ENCODE measurements at places on chromosomes 5 and 9.

DNA sequence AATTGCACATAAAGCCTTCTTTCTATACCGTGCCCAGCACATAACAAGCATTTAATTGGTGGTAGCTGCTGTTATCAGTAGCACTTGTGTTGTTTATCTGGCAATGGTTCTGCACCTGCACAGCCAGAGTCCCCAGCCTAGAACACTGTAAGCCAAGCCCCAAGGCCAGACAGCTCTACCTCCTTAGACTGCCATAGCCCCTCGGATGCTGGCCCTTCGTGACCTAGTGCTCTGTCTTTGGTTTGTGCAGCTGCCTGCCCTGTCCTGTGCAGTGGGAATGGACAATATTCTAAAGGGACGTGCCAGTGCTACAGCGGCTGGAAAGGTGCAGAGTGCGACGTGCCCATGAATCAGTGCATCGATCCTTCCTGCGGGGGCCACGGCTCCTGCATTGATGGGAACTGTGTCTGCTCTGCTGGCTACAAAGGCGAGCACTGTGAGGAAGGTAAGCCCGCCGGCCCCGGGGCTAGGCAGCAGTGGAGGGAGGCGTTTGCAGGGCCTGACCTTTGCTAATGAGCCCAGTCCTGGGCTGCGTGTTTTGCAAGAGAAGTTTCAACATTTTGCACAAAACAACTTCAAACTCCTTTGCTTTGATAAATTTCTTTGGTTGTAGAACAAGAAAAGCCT, 173.3 kb upstream of the WWC1 start:
- no peak for DNase-seq

DNA sequence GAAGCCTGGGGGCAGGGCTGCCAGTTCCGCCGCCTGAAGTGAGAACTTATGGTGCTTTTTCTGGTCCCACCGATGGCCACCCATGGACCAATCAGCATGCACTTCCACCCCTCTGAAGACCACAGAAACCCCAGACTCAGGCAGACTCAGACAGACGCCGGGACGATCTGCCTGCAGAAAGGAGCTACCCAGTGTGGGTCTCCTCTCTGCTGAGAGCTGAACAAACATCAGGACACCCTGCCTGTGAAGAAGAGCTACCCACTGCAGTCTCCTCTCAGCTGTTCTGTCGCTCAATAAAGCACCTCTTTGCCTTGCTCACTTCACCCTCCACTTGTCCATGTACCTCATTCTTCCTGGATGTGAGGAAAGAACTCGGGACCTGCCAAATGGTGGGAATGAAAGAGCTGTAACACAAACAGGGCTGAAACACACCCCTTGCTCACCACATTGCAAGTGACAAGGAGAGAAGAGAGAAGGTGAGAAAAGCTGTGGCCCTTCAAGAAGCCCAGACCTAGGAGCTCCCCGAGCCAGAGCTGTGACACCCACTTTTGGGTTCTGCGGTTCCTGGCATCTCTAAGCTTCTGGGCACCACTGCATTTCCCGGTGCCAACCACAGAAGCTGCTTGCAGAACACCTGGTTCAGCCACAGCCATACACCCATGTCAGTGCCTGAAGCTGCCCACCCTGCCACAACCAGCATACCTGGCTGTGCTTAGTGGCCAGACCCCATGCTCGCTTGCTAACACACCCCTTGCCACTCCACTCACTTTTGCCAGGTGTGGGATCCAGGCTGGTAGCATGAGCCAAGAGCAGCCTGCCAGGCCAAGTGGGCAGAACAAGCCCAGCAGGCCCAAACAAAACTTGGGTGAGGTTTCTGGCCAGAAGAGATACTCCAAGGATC, 114.3 kb upstream of the TSLP start:
- no peak for DNase-seq

DNA sequence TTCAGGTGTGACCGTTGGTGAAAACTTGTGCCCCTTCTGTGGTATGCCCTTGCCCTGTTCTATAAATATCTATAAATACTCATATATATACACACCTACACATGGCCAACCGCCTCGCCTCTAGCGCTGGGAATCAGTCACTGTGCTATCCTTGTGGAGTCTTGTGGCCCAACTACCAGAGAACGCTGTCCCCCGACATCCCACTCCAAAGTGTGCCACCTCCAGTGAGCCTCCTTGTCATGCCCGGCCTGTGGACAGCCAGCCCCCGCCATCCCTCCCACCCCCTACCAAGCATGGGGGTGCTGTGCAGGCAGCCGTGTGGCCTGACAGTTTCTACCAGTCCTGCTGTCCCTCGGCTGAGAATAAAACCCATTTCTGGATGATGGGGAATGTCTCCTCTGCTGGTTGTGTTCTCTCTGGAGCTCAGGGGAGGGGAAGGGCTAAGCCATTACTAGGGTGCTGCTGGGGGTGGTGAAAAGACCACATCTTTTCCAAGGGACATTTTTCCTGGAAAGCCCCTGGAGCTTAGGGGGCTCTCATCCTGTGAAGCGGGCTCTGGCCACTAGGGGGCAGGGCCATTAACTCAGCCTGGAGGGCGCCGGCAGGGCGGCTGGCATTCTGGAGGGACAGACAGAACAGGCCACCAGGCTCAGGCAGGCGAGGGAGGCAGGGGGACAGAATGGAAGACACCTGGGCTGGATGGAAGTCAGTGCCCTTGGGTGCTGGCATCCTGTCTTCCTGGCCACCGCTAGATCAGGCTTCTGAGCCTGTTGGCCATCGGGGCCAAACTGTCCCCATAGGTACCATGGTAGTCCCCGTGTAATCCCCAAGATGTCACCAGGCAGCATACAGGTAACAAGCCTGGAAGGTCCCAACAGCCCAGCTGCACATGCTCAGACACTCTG, 20.7 kb downstream of the GOLGA2 start:
- DNase-seq: peak; percentile 67

DNA sequence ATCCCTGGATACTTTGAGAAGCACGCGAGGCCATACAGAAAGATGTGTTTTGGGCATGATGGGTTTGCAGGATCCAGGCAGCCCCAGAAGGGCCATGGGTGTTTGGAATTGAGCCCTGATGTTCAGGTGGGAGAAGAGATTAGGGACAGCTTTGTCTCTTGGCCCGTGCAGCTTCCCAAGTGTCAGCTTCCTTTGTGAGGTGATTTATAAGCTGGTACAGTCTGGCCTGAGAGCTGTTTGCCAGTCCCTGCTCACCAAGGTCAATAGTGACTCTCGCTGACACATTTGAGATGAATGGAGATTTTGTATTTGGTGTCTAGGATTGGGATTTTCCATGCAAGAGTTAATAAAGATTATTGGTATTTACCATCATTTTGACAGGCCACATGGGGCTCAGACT, 165.9 kb downstream of the ICE1 start:
- no peak for DNase-seq

DNA sequence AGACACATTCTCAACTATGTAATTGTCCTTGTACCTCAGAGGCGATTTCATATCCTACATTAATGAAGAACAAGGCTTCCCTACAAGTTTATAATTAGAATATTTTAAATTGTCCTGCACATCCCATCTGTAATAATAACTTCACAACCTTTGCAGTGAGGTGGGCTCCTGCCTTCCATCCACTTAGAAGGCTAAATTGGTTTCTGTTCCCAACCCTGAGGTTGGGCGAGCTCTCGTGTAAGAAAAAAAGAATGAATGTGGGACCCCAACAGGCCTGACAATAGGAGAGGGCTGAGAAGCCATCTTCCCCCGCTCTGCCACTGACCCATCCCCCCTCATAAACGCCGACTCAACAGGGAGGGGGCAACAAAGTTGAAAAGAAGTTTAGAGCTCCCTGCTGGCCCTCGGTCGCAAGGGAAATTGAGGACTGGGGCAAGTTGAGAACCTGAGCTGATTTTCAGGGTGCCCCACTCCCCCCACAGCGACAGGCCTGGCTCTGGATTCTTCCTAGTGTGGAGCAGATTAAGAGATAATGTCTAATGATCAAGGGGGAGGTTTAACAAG, 9.4 kb downstream of the BARHL1 start:
- DNase-seq: no peak

DNA sequence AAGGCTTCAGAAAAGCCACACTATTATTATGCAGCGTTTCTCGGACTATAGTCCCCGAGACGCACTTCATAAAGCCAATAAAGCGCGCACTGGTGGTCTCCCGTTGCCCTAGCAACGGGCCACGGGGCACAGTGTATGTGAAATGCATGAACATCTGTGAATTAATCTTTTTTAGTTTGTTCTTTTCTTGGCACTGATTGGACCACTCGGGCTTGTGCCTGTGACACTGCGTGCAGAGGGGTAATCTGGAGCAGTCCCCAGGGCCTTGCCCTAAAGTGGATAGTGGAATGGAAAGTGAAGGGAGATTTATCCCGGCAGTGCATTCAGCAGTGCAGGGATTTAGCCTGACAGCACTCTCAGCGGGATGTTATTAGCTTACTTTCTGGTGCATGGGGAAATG, 92.1 kb downstream of the TLE4 start:
- DNase-seq: peak; percentile 37

DNA sequence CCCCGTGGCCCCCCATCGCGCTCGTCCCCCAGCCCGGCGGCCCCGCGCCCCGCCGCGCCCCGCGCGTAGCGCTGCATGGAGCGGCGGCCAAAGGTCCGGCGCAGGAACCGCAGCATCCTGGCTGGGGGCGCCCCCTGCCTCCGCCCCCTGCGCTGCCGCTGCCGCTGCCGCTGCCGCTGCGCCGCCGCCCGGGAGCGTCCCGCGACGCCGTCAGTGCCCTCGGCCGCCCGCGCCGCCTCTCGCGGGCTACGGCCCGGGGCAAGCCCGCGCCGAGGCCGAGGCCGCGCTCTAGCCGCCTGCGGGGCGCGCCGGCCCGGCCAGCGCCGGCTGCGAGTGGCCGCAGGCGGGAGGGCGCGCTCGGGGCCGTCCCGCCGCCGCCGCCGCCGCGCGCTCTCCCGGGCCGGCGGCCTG, 523 bp downstream of the EPB41L4B start:
- peak; percentile 26 for DNase-seq

DNA sequence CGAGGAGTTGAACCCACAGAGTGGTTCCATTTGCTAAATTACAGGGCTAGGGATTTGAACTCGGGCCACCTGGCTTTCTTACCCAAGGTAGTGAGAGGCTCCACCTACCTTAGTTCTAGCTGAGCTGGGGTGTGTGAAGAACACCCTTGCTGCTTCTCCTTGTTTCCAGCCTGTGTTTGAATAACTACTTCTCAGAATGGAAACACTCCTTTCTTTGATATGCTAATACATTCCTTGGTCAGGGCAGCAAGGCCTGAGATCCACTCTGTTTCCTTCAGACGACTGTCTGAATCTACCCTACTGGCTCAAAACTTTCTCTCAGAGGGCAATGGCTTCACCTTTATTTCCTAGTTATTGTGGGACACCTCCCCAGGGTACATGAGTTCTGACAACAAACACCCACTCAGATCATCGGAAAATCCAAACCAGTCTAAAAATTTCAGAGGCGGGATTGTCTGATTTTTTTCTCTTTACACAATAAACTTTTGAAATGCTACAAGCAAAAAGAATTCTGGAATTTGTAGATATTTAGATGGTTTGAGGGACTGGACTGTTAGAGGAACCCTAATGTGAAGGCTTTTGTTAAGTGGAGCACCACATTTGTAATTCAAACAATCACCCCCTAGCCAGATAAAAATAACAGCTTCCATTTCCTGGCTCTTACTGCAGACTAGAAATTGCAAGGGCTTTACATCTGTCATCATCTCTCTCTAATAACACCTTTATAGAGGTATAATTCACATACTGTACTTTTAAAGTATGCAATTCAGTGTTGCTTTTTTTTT, 4.0 kb upstream of the ATP6V1G1 start:
- no peak for DNase-seq

GRCh38 chr9:13688223-13688989, 408.9 kb upstream of the MPDZ start:
- peak; percentile 61 for DNase-seq

DNA sequence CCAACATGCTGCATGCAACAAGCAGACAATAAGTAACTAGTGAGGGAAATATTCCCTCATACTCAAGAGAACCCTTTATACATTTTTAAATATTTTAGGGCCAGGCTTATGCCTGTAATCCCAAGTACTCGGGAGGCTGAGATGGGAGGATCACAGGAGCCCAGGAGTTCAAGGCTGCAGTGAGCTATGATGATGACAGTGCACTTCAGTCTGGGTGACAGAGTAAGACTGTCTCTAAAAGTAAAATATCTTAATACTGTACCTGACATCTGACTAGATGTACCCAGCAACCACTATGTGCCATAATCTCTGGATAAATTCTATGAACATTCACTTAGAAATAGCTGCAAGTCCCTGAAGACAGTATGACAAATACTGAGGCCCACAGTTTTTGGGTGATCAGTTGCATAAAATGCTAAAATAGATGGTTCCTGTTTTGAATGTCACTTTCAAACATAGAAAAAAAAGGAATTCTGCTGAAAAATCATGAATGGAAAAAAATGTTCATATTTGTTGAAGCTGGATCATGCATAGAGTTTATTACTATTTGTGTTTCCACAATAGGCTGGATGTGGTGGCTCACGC, 2.0 kb upstream of the C5orf15 start:
- no peak for DNase-seq

DNA sequence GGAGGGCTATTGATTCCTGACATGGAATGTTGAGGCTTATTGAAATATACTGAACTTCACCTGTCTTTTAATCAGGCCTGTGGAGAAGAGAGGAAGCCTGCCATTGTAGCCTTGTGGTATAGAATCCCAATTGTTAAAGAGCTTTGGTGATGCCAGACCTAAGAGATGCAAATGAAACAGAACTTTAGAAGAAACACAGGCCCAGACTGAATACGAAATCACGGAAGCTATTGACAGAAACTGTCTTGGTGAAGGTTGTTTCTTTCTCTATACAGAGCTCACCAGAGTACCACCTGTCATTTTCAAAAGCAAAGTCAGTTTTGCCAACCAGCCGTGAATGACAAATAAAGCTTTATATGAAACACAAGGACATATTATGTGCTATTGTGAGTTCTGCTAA, 660.3 kb downstream of the ISL1 start:
- no peak for DNase-seq

- no peak for DNase-seq
These were observed 1.0 kb downstream of the GLDC start for GRCh38 chr9:6644346-6645104.

GRCh38 chr9:115397591-115398312, 279.8 kb upstream of the TNC start:
- no peak for DNase-seq

- DNase-seq: no peak
These were observed 41.6 kb upstream of the ZNF300 start for GRCh38 chr5:150946351-150946905.

DNA sequence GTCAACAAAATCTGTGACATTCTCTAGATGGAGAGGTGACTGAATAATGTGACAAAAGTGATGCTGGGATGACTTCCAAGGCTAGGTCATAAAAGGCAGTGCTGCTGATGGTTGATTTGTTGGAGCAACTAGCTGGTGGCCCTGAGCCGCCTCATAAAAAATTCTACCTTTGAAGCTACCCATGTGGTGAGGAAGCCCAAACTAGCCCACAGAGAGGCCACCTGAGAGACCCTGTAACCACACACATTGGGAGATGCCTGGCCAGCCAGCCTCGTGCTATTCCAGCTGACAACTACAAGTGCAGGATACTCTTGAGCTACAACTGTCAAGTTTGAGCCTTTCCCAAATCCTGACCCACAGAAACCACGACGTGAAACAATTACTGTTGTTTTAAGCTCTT, 22.7 kb downstream of the CLTA start:
- DNase-seq: no peak

GRCh38 chr5:96317945-96318344, 115.1 kb downstream of the PCSK1 start:
- no peak for DNase-seq

All from neuronal stem cell (in vitro differentiated cells).